NCI-H526 treated with DMSO at 0.1 percent for 48 hours (cell line): ENCODE measurements at places on chromosomes 5 and 9.

- no peak for DNase-seq
Observed at GRCh38 chr9:73714294-73714693, 562.6 kb downstream of the ANXA1 start.

DNA sequence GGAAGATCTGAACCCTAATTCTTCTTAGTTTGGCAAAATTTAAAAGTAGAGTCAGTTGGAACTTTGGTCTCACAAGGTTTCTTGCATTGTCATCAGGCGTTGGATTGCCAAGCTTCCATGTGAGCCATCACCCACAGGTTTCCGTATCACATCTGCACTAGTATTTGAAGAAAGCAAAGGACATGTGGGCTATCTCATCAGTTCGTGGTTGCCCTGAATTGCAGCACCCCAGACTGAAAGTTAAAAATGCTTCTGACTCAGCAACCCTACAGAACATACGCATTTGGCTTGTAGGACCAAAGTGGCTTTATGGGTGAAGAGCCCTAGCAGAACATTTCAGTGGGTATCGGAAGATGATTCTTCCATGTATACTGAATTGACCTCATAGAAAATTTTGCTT lies 358.0 kb downstream of the ENC1 start:
- DNase-seq, result no peak

- DNase-seq, result no peak
Observed at GRCh38 chr5:26690511-26690910, 347.9 kb downstream of the CDH9 start.

DNA sequence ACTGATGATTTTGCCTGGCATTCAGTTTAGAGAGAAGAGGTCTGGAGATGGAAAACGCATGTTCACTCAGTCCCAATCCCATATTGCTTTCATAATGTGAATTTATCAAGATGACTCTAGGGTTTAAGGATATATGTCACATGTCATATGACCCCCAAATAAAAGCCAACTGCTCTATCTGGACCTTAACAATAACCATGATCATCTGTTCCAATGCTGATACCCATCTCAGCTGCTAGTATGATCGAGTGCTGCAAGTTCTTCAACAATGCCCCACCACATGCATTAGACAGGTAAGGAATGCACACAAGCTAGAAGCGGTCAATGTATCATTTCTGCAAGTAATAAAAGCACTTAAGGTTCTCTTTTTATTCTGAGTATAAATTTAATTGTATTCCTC lies 91.8 kb downstream of the OXCT1 start:
- no peak for DNase-seq

DNA sequence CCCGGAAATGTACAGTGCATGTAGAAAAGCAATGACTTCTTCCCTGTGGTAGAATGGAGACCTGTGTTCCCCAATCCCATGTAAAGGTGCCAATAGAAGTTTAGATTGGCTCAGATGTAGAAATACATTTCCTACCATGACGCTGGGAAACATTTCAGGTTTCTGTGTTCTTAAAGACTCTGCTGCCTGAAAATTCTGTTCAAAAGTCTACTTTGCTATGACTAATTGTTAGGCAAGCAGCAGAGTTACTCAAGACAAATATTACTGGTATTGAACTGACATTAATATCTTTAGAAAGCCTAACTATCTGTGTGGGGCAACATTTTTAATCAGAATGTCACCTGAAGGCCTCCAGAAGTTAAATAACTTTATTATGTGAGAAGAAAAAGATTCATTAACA lies 75.5 kb upstream of the ELL2 start:
- no peak for DNase-seq

- DNase-seq, result no peak
Observed at GRCh38 chr9:36503172-36504088, 69.3 kb upstream of the MELK start.

DNA sequence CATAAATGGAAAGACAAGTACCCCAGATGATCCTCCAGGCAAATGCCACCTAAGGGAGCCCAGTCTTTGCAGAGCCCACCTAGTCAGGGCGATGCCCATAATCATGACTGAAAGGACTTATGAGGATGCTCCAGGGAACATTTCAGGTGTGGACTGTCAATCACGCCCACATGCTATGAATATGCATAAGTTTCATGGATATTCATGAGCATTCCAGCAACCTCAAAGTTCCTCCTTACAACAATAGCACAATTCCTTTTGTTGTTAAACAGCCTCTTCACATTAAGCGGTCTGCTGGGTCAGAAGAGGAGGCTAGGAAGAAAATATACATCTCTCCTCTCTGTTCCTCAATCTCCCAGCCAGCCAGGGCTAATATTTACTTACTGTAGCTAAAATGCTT lies 161.6 kb downstream of the C5orf15 start:
- no peak for DNase-seq

- DNase-seq, result no peak
Observed at GRCh38 chr5:107781451-107781850, 110.7 kb upstream of the EFNA5 start.

- DNase-seq, result no peak
Observed at GRCh38 chr9:16258708-16259107, 611.8 kb downstream of the BNC2 start.

GRCh38 chr5:120510098-120510637 lies 46.1 kb downstream of the PRR16 start:
- no peak for DNase-seq

DNA sequence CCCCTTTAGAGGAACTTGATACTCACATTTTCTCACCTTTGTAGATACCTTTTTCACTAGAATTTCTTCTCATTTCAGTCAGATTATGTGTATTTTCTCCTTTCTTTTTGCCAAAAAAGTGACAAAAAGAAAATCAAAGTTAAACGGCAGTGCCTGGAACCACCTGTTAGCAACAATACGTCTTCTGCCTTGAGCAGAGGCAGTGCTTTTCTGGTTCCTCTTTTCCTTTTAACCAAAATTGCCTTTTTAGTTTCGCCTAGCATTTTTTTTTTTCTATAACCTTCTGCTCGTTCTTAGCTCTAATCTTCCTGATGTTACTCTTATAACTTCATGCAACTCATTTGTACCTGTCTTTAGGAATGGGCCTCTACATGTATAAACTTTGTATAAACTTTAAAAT lies 26.1 kb downstream of the SMIM32 start:
- DNase-seq, result no peak

DNA sequence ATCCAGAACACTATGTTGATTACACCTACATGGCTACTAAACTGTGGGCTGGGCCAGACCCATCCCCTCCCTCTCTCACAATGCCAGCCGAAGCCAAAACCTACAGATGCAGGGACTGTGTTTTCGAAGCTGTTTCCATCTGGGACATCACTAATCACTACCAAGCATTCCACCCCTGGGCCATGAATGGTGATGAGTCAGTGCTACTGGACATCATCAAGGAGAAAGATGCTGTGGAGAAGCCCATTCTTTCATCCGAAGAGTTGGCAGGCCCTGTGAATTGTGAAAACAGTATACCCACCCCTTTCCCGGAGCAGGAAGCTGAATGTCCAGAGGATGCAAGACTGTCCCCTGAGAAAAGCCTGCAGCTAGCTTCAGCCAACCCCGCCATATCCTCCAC lies 65.0 kb downstream of the ZNF462 start:
- DNase-seq, result no peak

DNA sequence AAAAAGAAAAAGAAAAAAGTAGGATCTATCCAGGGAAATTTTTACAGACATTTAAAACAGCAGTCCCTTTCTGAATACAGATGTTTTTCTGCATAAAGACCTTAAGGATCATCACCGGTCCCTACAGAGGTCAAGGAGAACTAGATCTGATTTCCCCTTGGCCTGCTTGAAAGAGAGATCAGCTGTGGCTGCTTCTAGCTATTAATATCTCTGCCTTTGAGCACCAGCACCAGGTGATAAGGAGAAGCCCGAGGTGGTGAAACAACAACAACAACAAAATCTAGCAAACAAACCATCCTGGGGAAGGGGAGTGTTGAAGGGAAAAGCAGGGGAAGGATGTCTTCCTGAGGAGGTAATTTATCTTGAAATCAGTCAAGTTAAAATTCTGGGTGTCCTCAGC lies 42.1 kb downstream of the ZNF366 start:
- DNase-seq, result no peak

- DNase-seq, result no peak
Observed at GRCh38 chr5:74131250-74131649, 505.3 kb downstream of the ARHGEF28 start.

DNA sequence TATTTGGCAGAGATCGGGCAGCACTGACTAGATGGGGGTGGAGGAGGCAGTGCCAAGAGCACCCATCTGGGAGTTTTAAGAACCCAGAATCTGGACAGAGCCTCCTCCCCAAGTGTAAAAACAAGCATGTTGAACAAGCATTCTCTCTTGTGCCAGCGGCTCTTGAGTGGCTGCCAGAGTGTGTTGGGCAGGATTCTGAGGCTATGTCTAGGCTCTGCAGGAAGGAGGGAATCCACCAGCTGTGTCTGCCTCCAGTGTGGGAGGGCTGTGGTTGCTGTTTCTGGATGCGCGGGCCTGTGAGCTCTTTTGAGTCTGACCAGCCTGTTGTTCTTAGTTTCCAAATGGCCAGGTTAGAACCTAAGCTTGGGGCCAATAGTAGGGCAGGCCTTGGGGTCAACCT lies 39.8 kb downstream of the HMCN2 start:
- DNase-seq, result no peak
